ENCODE measurements at places on chromosomes 7 and 10.

- DNase-seq = no peak
Measured at GRCh38 chr10:9331583-9332008, 1277.1 kb downstream of the GATA3 start.

DNA sequence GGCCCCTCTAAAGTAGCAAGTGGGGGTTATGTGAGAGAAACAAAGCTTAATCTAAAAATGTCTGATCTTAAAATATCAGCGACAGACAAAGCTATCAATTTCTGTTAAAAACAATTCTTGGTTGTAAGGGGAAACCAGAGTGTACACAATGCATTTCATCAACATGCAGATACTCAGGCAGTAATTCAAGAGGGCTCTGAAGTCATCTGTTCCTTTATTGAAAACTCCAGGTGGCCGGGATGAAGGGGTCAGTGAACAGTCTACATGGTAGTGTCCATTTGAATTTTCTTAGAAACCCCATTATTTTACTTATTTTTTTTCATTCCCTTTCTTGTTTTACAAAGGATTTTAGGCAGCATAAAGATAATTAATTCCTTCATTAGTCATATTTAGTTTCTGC, 36.7 kb upstream of the BTBD16 start:
- no peak for DNase-seq

DNA sequence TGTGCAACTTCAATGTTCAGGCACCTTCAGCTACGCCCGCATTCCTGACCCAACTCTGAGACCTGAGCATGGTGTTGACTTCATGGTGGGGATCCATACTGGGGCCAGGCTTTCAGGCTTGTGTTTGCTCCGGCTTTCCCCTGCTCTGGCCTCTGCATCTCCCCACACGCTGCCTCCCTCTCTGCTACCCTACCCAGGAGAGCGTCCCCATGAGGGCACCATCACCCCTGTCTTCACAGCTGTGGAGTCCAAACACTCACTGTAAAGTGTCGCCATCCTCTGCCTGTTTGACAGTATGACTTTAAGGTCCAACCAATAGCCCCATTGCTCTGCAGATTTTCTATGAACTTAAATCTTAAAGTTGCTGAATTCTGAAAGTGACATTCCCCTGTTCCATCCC, 199.0 kb upstream of the GRB10 start:
- DNase-seq = no peak

- no peak for DNase-seq
Measured at GRCh38 chr10:19491166-19491565, 325.1 kb upstream of the PLXDC2 start.

DNA sequence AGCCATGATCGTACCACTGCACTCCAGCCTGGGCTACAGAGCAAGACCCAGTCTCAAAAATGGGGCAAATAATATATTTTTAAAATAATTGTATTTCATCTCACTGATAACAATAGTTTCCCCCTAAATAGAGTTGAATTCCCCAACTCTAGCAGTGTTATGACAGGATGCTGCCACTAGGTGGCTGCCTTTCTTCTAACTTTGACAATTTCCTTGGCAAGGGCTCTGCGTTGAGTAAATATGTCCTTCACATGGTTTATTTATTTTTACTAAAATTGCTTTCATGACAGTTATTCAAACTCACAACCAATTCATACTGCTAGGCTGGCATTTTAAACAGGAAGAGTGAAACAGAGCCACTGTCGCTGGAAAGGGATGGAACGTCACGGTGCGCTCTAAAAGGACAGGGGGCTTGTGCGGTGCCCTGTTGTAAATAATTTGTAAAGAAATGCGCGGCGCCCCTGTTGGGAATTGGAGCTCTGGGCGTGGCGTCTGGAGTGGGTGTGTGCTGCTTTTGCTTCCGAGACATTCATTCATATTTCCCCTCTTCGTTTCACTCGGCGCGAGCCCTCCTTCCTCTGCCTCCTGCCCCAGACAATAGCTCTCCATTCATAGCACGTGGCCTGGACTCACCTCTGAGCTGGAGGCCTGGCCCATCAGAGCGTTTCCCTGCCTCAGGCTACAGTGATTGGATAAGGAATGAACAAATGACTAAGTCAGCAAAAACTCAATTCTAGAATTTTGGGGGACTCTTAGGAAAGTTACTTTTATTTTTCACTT, 20.5 kb upstream of the PITRM1 start:
- DNase-seq = peak; percentile 39

DNA sequence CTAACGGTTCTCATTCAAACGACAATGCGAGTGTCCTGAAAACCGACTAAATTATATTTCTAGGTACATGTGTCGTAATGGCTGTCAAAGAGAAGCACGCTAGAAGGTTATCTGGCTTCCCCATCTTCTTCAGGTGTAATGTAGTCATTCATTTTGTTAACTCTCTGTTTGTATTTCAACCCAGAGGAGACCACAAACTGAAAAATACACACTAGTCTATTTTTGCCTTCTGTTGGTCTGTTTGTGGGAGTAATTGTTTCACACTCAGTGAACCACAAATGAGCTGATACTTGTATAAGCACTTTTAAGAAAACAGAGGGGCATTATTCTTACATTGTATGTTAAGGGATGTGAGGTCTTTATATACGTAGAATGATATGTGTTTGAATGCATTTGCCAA, 305.9 kb downstream of the GATA3 start:
- DNase-seq = no peak

DNA sequence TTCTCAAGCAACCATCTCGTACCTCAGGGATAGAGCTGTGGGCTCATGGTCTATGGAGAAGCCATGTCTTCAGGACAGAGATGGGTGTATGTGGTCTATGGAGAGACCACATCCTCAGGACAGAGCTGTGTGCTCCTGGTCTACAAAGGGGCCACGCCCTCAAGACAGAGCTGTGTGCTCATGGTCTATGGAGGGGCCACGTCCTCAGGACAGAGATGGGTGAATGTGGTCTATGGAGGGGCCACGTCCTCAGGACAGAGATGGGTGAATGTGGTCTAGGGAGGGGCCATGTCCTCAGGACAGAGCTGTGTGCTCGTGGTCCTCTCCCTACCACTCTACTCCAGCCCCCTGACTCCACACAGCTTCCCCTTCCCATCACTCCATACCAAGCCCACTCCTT, 117.8 kb downstream of the WDR37 start:
- no peak for DNase-seq

Measured in stimulated activated CD8-positive, alpha-beta memory T cell treated with anti-CD3 and anti-CD28 coated beads, Interleukin-7, amount 100 ng/mL, for 1 hour (primary cell).